ENCODE measurements at places on chromosomes 2 and 18.

- no peak for DNase-seq
Measured at GRCh38 chr2:120494446-120494845, 148.5 kb downstream of the INHBB start.

GRCh38 chr2:64177315-64177714, 33.1 kb upstream of the PELI1 start:
- no peak for DNase-seq

DNA sequence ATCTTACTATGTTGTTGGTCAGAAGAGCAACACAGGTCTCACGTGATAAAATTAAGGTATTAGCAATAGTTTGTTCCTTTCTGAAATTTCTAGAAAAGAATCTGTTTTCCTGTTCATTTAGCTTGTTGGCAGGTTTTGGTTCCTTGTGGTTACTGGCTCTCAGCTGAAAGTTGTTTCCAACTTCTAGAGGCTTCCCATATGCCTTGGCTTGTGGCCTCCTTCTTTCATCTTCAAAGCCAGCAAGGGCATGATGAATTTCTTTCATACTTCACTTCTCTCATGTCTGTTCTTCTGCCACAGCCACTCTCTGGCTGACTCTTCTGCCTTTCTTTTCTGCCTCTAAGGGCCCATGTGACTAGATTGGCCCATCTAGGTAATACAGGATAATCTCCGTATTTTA, 193.7 kb downstream of the TRIB2 start:
- DNase-seq = no peak

- DNase-seq = no peak
Measured at GRCh38 chr18:26376105-26376504, 149.9 kb downstream of the TAF4B start.

GRCh38 chr2:45882707-45883602, 231.5 kb downstream of the PRKCE start:
- no peak for DNase-seq

DNA sequence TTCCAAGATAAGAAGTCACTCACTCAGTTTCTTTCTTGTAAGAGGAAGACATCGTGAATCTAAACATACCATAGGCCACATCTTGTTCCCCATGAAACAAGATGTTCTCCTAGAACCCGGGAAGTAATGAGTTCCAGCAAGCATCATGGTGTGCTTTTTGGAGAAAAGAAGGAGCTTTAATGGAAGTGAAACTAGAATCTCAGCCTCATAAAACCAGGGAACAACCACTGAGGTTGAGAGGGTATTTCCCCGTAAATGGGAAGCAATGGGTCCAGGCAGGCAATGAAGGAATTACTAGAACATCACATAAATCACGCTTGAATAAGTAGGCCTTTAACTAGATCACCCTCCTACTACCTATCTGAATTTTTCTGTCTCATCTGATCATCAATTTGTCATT, 40.3 kb downstream of the PSTPIP2 start:
- DNase-seq = no peak

- no peak for DNase-seq
Measured at GRCh38 chr2:16860627-16861026, 195.0 kb upstream of the CYRIA start.
